ENCODE measurements at places on chromosomes 3 and 15. TPM values are rescaled to one million over a fixed set of nuclear protein-coding genes. Genes with fewer than 3 reads are reported as not detected.

Gene CHRNA5
- 34.9 TPM for total RNA-seq

Gene OR5H6
- total RNA-seq: not detected

Gene ISY1
- 63.8 TPM for total RNA-seq

Gene ALPK3
- 4.6 TPM for total RNA-seq

Gene MB21D2
- total RNA-seq: 11.9 TPM

Gene TMEM212
- not detected for total RNA-seq

Gene CLEC3B
- total RNA-seq: not detected

Gene PRR20G
- not detected for total RNA-seq

Gene RBPMS2
- total RNA-seq: 1.4 TPM

GRCh38 chr3:18024715-18025114, 282.3 kb upstream of the TBC1D5 start:
- no peak for DNase-seq

DNA sequence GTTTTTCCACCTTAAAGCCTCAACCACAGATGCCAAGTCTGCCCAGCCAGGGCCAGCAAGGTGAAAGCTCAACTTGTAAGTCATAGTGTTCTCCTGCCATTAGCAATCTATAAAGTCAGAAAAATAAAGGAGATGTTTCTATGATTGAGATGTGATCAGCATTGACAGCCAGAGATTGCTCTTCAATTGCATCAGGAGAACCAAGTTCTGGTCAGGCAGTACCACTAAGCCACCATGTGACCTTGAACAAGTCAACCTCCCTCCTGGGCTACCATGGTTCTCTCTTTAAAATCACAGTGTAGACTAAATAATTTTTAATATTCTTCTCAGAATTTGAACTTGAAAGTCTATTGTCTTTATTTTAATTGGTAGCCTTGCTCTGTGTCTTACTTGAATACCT, 220.3 kb upstream of the HES1 start:
- DNase-seq: no peak

DNA sequence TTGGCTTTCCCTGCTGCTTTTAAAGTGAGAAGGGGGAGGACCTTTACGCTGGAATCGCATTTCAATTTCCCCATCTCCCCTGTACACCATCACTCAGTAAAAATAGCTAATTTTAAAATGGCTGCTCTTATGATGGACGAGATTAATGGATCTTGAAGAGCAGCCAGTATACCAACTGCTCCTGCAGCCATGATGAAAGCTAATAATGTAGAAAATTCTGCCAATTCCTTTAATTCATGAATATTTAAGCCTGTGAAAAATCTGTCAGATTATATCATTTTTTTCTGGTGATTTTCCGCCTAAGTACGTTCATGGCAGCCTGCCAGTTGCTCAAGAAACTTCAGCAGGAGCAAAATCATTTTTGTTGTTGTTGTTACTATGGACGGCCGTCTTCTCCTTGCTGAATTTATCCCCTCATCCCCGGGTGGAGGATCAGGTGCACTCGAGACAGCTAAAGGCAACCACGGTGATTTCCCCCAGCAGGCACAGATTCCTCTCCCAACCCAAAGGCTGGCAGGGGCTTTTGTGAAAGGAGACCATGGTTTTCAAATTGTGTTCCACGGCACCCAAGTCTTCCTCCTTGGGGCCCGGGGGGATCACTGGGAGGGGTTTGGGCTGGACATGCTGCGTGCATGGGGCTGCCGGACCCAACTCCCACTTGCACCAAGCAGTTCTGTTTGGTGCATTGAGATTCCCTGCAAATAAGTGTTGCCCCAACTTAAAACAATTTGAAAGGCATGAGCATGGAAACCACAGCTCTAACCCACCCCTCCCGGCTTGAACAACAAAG, 289.6 kb downstream of the UACA start:
- no peak for DNase-seq

DNA sequence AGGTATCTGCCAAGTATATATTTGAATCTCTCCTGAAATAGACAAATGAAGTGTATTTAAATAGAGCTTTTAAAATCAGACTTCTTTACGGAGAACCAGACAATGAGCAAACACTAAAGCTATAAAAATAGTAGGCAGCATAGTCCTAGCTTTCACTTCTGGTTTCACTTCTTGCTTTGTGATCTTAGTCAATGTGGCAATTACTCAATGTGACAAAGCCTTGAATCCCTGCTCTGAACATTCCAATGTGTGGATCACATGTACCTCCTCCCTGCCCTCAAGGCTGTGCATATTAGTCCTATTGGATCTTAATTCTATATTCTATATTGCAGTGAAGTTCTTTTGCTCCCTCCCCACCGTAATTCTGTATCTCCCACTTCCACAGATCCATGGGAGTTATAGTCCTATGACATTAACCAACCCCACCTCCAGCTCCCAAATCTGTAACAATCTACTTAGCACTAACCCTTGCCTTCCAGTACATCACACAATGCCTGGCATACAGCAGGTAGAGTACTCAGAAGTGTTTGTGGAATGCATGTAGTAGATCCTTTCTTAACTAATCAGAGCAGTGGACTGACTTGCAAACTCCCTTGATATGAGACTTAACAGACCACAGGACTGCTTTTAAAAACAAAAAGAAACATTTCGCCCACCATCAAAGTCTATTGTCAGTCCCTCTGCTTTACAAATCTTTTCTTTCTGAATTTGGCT, 24.3 kb upstream of the CP start:
- DNase-seq: peak; percentile 12

- DNase-seq: no peak
These were observed 66.8 kb downstream of the HMG20A start for GRCh38 chr15:77487469-77487842.

- DNase-seq: no peak
These were observed 1.9 kb downstream of the MEX3B start for GRCh38 chr15:82043796-82044372.

GRCh38 chr3:51283421-51283820, 101.7 kb upstream of the MANF start:
- no peak for DNase-seq

GRCh38 chr15:81265256-81265943, 58.5 kb downstream of the STARD5 start:
- DNase-seq: no peak

DNA sequence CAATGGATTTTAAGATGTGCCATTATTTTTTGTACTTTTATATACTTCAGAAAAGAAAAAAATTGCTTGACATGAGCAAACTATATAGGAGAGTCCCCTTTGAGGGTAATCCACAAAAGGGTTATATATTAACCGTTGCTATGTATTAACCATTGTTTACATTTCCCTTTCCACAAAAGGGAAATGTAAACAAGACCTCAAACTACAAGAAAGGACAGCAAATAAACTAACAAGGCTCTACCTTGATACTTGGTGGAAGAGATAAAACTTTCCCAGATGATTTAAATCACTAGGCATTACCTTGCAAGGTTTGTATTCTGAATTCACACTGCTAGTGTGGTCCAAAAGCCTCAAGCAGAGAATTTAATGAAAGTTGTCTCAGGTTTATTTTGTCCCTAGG, 616.3 kb upstream of the BCHE start:
- DNase-seq: no peak

GRCh38 chr15:76161153-76162035, 101.6 kb downstream of the TMEM266 start:
- no peak for DNase-seq

DNA sequence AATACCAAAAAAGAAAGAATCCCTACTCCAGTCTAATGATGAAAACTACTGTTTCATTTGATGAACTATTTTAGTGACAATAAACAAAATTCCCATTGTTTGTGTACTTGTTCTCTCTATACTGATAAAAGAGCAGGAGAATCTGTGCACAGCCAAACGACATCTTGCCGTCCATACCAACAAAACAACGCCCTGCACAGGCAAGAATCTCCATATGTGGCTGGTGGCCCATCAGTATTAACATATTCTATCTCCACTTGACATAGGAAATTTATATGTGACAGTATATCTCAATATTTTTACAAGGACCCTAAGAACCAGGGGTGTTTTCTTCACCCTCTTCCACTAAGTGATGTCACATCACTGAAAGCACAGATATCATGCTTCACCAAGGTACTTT, 279.5 kb downstream of the ULK4 start:
- DNase-seq: no peak

GRCh38 chr3:182261041-182261440, 532.3 kb upstream of the ATP11B start:
- DNase-seq: no peak

- peak; percentile 69 for DNase-seq
These were observed 161.1 kb upstream of the TBL1XR1 start for GRCh38 chr3:177358091-177358976.

DNA sequence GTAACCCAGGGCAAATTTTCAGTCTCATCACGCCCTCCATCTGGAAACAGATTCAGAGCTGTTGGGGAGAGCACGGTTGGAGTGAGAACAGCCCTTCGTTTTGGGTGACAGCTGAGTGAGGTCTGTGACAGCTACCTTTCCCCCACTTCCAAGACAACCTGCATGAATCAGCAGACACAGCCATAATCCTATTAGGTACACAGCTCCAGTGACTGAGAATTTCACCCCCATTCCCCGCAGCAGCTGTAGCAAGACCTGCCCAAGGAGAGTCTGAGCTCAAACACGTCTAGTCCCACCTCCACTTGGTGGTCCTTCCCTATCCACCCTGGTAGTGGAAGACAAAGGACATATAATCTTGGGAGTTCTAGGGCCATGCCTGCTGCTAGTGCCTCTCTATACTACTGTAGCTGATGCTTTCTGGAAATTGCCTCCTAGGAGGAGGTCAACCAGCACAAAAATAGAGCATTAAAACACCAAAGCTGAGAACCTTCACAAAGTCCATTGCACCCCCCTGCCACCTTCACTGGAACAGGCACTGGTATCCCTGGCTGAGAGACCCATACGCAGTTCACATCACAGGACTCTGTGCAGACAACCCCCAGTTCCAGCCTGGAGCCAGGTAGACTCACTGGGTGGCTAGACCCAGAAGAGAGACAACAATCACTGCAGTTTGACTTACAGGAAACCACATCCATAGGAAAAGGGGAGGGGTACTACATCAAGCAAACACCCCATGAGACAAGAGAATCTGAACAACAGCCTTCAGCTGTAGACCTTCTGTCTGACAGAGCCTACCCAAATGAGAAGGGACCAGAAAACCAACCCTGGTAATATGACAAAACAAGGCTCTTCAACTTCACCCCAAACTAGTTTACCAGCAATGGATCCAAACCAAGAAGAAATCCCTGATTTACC, 448.6 kb upstream of the CBLB start:
- no peak for DNase-seq

- DNase-seq: no peak
These were observed 5.0 kb downstream of the MYD88 start for GRCh38 chr3:38143511-38143910.

DNA sequence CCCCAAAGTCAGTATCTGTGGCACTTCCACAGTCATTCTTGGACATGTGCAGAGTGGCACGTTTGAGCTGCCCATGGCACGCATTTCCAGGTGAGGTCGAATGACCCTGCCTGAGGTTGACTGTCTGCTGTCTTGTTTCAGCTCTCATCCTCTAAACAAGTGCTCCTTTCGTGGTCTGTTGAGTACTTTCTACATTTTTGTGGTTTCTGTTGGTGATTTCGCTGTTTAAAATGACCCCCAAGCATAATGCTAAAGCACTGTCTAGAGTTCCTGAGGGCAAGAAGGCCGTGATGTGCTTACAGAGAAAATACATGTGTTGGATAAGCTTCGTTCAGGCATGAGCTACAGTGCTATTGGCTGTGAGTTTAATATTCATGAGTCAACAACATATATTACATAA, 40.0 kb upstream of the SAMMSON start:
- no peak for DNase-seq

- DNase-seq: no peak
These were observed 741.5 kb downstream of the EDEM1 start for GRCh38 chr3:5929027-5929426.

DNA sequence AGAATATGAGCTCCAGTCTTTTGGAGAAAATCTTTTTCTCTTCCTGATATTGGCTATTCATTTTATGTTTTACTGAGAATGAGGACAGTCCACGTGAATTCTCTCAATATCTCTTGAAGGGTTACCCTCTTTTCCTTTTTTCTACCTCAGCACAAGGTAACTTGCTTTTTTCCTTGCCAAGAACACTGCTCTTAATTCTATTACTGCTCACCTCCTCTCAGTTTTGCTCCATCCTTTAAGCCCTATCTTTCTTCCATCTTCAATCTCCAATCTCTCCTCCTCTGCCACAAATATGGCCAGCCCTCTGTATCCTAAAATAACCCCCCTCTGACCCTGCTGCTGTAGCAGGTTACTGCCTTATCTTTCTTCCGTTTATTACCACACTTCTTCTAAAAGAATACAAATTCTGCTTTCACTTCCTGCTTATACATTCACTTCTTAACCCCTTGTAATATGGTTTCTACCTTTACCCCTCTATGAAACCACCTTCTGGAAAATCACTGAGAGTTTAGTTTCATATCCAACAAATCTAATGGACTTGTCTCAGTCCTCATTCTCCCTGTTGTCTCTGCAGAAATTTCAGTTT, 89.0 kb downstream of the NFKBIZ start:
- DNase-seq: no peak

- no peak for DNase-seq
These were observed 357.1 kb upstream of the CFAP20DC start for GRCh38 chr3:59406943-59407342.

Measured in Calu3 (cell line).